Muscle of leg (tissue), 16 donors: ENCODE measurements at places on chromosomes 1 and 21. TPM values are rescaled to one million over a fixed set of nuclear protein-coding genes. Genes with fewer than 3 reads are reported as not detected.

S100A3 gene
- polyA plus RNA-seq, result 0.30 TPM

OR2L5 gene
- not detected for polyA plus RNA-seq

DNA sequence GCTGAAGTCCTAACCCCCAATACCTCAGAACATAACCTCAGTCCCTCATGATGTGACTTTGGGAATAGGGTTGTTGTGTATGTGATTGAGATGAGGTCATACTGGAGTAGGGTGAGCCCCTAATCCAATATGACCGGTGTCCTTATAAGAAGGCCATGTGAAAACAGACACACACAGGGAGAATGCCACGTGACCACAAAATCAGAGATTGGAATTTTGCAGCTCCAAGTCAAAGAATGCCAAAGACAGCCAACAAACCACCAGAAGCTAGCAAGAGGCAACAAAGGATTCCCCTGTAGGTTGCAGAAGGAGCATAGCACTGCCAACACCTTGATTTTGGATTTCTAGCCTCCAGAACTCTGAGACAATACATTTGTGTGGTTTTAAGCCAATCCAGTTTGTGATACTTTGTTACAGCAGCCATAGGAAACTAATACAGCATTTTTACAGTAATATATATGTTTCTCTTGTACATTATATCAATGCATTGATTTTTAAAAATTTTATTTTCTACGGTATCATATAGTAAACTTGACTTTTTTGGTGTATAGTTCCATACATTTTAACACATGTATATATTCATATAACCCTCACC is 5.4 kb downstream of the ZSWIM5 start:
- no peak for DNase-seq

RIPK4 gene
- polyA plus RNA-seq, result 0.30 TPM

GRCh38 chr1:153799566-153800465 is 24.6 kb downstream of the SLC27A3 start:
- DNase-seq, result no peak
